ENCODE measurements at places on chromosomes 11 and 22.

DNA sequence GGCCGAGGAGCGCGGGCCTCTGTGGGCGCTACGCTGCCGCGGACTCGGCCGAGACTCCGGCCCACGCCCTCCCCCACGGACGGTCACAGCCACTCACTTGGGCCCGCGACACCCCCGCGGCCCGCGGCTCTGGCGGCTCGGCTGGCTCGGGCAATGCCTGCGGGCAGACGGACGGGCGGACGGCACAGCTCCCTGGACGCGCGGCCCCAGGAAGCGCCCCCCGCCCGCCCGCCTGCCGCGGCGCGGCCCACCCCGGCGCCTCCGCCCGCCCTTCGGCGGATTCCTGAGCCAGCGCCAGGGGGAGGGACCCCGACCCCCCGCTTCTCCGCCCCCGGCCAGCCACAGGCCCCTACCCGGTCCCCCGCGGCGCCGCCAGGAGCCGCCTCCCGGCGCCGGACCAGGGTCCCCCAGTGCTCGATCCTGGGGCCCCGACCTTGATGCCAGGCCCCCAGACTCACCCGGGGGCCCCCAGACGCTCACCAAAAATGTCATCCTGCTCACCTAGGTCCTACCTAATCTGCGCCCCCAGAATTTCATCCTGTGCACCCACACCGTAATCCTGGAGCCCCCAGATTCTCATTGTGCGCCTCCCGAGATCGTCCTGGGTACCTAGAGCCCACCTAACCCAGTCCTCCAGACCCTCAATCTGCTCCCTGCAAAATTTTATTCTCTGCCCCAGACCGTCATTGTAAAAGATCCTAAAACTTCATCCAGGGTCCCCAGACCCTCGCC is at the start of gene EFEMP2:
EFEMP2 (minus strand) TSS at position 215 of the 732 bp plus-strand sequence. CDS start 446 bp downstream, outside the sequence.
- DNase-seq = no peak

- DNase-seq = no peak
Observed at GRCh38 chr22:34781681-34782080, 284.3 kb upstream of the ISX start.

DNA sequence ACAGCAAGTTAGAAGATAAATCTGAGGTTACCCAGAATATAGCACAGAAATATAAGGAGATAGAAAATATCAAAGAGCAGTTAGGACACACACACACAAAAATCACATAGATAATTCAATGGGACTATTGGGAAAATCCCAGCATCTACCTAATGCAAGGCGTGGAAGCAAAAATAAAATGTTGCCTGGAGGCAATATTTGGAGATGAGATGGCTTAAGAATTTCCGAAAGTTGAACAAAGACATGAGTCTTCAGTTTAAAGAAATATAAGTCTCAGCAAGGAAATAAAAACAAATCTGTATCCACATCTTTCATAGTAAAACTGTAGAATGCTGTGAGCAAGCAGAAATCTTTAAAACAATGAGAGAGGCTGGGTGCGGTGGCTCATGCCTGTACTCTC is 29.5 kb upstream of the ACR start:
- no peak for DNase-seq

- no peak for DNase-seq
Observed at GRCh38 chr11:10580623-10581022, 12.2 kb upstream of the LYVE1 start.

- no peak for DNase-seq
Observed at GRCh38 chr11:112605093-112605666, 344.5 kb upstream of the PLET1 start.

- DNase-seq = no peak
Observed at GRCh38 chr22:48927591-48927990, 900.1 kb downstream of the BRD1 start.

- no peak for DNase-seq
Observed at GRCh38 chr11:91394727-91395414, 829.7 kb upstream of the FAT3 start.

- DNase-seq = peak; percentile 78
Observed at GRCh38 chr11:59216641-59217564, 4.2 kb upstream of the MPEG1 start.

DNA sequence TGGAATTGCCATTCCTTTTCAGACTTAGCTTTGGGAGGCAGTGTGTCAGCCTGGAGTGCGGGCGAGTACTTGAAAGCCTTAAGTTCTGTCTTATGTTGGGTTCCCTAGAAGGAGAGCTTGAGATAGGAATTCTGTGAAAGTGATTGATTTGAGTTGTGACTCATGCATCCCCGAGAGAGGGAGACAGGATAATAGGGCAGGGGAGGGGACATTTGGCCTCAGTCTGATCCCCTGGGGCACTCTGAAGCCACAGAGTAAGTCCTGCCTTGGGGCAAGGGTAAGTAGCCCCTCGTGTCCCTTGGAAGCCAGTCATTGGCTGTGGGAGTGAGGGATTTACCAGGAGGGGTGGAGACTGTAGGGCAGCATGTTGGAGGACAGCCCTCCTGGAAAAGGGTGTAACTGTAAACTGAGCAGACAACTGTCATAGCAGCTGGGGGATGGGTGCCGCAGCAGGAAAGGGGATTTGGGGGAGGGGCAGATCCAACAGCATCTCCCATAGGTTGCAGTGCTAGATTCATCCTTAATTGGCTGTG is 44.0 kb downstream of the KIAA1671 start:
- no peak for DNase-seq

DNA sequence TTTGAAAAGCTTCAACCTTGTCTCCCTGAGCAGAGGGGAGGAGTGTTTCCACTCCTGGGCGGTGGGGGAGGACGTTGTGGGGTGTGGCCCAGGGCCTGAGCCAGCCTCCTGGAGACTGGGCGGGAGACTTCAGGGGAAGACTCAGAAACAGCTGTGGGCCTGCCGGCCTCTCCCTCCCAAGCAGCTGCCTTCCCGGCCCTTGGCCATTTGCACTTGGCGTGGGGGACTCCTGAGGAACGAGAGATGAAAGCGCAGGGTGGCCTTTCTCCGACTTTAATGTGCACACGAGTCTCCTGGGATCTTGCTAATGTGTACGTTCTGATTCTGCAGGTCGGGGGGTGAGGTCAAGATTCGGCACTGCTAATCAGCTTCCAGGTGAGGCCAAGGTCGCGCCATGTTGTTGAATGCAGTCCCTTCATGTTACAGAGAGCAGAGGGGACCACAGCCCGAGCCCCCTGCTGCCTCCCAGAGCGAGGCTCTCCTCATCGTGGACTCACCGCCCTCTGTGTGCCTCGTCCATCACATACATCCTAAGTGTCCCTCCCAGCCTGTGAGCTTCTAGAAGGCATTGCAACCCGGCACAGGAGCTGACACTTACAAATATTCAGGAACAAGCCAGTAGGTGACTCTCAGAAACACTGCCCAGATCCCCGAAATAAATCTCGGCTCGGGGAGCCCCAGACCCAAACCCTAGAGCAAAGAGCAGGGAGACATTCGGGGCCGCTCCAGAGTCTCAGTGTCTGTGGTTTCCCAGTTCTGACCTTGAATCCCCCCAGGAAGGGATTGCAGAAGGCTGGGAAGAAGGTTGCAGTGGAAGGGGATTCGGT is 7.7 kb downstream of the LIF start:
- DNase-seq = no peak
